ENCODE measurements at places on chromosomes 1 and 21.

DNA sequence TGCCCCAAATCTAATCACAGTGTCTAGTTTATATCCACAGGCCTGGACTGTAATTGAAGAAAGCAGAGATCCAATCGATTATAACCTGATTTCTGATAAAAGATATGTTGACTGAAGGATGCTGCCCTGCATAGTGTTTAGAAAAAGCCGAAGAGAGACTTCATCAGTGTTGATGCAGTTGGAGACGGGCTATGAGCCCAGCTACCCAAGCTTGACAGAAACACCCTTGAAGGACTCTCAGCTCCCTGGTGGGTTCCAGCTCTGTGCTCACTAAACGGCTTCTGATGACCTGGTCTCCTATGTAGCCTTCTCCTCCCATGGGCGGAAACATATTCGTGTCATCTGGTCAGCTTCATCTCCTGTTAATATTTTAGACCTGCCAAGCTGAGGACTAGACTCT, 10.2 kb downstream of the FAM89A start:
- DNase-seq = no peak

GRCh38 chr1:208587110-208587509, 342.9 kb upstream of the PLXNA2 start:
- DNase-seq = no peak

GRCh38 chr1:204464187-204464631, 30.4 kb downstream of the PIK3C2B start:
- no peak for DNase-seq

- no peak for DNase-seq
These were observed 19.4 kb downstream of the PANK4 start for GRCh38 chr1:2506901-2507565.

- no peak for DNase-seq
These were observed 11.4 kb upstream of the TENT5C start for GRCh38 chr1:117594261-117594990.

DNA sequence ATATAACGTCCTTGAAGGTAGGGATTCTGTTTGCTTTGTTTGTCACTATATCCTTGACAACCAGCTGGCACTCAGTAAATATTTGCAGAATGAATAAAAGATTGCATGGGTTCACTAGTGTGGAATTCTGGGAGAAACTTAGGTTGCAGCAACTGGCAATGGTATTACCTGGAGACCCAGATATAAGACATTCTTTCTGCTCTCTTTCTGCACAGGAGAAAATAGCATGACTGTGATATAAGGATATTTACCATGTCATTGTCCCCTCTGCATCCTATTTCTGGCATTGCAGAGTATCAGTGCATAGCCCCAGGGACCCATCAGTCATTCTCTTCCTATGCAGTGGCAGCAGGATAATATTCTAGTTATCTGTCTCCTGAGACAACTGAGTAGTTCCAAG, 308.9 kb upstream of the LRRC7 start:
- DNase-seq = no peak

DNA sequence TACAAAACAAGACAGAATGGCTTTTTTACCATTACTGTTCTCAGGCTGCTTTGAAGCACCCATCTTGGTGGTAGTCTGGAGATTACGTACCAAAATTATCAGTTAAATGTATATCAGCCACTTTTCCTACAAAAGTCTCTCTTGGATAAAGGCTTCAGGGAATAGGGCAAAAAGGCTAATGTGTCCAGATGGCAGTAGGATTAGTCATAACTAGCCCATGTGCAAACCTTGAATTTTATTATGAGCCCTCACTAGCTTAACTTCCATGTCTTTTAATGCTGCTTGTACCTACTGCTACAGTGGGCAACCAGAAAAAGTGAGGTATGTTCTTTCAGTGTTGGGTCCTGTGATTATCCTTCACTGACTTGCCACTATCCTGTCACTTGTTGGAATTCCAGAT, 51.0 kb downstream of the PLPPR4 start:
- DNase-seq = no peak

DNA sequence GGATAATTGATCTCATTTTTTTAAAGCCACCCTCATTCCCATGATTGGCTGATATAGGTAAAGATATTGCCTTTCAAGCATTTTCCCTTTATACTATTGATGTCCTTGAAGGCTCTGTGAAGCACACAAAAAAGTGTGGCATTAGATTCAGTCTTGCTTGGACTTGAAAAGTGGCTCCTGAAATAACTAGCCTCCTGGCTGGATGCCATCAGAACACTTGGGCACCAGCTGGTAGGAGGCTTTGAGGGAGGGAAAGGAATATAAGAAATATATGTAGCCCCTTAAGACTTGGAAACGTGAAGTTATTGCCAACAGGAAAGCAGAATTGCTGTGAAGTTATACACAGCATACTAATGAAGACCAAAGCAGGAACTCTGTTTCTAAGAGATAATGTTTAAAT, 14.1 kb downstream of the MTR start:
- DNase-seq = no peak

GRCh38 chr1:238673561-238673960, 712.8 kb upstream of the CHRM3 start:
- DNase-seq = no peak

Data from naive B cell (primary cell).